Dermis lymphatic vessel endothelial cell (primary cell): ENCODE measurements at places on chromosomes 7 and 10. TPM values are rescaled to one million over a fixed set of nuclear protein-coding genes. Genes with fewer than 3 reads are reported as not detected.

TRPV5 gene
- not detected in 2 replicates for total RNA-seq

GDF2 gene
- not detected in 2 replicates for total RNA-seq

DLX6 gene
- not detected in 2 replicates for total RNA-seq

TRPV6 gene
- not detected in 2 replicates for total RNA-seq
